ENCODE measurements at places on chromosomes 12 and 14.
A peak's percentile ranks its signal among the peaks of the same experiment; 100 is the strongest.

DNA sequence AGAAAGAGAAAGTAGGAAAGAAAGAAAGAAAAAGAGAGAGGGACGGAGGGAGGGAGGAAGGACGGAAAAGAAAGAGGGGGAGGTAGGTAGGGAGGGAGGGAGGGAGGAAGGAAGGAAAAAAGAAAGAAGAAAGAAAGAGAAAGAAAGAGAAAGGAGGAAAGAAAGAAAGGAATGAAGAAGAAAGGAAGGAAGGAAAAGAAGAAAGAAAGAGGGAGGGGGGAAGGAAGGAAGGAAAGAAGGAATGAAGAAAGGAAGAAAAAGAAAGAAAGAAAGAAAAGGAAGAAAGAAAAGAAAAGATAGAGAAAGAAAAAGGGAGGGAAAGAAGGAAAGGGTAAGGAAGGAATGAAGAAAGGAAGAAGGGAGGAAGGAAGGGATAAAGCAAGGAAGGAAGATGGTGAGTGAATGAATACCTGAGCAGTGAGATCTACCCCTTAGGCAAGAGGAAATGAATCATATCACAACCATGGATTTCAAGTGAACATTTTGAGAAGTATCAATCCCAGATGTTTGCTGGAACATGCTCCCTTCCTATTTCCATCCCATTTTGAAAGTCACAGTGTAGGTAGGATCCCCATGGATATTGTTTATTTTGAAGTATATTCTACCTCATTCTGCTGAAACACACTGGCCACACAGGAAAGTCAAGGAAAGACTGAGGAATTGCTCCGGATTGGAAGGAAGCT is 639.4 kb upstream of the TBX3 start:
- DNase-seq = no peak

- no peak for DNase-seq
Measured at GRCh38 chr14:71229875-71230274, 322.6 kb downstream of the PCNX1 start.

GRCh38 chr14:32710731-32711680 is 227.7 kb upstream of the NPAS3 start:
- peak; percentile 19 for DNase-seq

GRCh38 chr12:55745361-55746173 is 2.6 kb downstream of the GDF11 start:
- peak; percentile 85 for DNase-seq

DNA sequence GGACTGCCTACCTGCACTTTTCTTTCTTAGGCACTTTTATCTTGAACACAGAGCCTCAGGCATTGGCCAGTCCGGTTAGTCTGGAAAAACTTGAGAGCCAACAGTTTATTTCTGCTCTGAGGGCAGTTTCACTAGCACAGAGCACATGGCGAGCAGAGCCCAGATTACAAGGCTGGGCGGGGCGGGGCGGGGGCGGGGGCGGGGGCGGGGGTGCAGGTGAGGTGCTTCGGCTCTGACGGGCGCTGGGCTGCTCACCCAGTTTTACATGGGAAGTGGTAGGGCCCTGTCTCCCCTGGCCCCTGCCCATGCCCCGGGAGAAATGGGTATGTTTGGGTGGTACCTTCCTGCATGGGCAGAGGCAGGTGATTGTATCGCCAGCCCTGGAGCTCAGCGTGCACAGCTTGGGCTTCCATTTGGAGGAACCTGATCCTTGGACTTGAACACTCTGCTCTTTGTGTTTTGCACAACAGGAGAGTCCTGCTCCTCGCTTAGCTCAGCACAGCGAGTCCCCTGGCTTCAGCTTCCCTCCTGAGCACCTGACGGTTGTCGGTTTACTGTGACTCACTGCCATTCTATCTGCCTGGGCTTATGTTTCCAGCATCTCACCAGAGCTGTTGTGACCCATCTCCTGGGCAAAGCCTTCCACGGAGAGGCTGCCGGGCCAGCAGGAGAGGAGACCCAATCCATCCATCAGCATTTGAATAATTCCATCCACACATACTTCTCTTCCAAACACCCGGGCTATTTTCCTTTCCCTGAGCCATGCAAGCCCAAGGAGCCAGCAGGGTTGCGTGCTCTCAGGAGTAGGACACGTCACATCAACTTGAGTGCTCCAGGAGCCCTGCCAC is 108.5 kb downstream of the ARF6 start:
- DNase-seq = no peak

- no peak for DNase-seq
Measured at GRCh38 chr12:132813443-132813842, 15.2 kb downstream of the GOLGA3 start.

DNA sequence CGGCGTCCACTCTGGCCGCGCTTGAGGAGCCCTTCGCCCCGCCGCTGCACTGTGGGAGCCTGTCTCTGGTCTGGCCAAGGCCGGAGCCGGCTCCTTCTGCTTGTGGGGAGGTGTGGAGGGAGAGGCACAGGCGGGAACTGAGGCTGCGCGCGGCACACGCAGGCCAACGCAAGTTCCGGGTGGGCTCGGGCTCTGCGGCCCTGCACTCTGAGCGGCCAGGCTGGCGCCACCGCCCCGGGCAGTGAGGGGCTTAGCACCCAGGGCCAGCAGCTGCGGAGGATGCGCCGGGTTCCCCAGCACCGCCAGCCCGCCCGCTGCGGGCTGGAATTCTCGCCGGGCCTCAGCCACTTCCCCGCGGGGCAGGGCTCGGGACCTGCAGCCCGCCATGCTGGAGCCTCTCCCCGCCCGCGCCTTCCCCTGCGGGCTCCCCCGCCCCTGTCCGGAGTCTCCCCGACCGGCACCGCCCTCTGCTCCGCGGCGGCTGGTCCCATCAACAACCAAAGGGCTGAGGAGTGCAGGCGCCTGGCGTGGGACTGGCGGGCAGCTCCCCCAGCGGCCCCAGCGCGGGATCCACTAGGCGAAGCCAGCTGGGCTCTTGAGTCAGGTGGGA is 921.2 kb upstream of the FOXG1 start:
- DNase-seq = no peak

- DNase-seq = no peak
Measured at GRCh38 chr12:23415180-23415579, 534.3 kb downstream of the SOX5 start.

GRCh38 chr14:95696741-95697140 is 10.5 kb downstream of the TCL1B start:
- no peak for DNase-seq

- DNase-seq = no peak
Measured at GRCh38 chr12:93126069-93126474, 197.0 kb upstream of the EEA1 start.
